ENCODE measurements at places on chromosomes 12 and 14.

- DNase-seq, result no peak
These were observed 120.1 kb downstream of the MDGA2 start for GRCh38 chr14:47555333-47555732.

DNA sequence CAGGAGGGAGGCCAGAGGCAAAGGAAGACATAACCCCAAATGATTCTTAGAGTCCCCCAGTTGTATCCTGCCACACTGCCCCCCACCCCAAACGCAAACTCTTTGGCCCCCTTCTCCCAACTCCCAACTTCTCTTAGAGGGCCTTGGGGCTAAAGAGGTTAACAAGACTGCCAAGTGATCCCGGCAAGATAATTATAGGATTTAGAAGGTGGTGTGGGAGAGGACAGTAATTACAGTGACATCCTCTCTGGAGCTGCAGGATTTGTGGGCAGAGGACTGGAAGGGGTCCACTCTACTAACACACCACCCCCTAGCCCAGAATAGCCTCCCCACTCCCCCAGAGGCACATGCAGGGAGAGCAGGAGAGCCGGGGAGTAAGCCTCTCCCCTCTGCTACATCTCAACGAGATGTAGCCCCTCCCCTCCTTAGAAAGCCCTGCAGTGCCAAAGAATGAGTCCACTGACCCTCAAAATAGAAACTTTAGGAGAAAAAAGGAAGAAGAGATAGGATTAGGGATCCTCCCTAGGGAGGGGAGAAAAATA lies 5.3 kb upstream of the GDF11 start:
- DNase-seq, result no peak

GRCh38 chr14:76984297-76984696 lies 44.2 kb downstream of the IRF2BPL start:
- DNase-seq, result no peak

DNA sequence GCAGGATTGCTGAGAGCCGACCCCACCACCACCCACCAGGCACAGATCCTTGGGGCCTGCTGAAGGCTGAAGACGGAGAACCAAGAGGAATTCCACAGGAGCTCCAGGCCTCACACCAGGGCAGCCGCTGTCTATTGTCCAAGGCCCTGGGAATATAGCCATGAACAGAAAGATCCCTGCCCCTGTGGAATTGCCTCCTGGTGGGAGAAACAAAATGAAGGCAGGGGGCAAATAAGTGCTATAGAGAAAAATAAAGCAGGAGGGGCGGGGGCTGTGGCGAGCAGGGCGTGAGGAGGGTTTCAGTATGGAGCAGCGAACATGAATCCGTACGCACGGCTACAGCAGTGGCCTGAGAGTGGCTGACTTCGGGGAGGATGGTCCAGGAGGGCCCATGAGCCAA lies 96.1 kb downstream of the EML1 start:
- no peak for DNase-seq

- no peak for DNase-seq
These were observed 559.9 kb upstream of the ATP2B1 start for GRCh38 chr12:90268574-90268973.

DNA sequence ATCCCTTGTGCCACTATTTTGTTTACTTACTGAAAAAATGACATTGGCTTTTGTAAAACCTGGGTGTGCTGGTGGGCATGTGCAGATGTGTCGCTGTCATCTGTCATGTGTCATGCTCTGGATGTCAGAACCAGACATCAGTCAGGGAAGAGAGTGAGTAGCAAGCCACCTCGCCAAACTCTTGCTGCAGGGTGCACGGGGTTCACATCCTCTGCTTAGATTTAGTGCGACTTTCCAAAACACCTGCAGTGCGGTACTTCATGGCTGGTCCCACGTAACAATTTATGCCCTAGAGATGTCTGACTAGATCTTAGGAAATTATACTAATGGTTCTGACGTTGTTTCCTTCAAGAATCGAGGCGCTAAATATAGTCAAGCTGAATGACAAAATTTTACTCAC lies 106.7 kb downstream of the CRADD start:
- no peak for DNase-seq

DNA sequence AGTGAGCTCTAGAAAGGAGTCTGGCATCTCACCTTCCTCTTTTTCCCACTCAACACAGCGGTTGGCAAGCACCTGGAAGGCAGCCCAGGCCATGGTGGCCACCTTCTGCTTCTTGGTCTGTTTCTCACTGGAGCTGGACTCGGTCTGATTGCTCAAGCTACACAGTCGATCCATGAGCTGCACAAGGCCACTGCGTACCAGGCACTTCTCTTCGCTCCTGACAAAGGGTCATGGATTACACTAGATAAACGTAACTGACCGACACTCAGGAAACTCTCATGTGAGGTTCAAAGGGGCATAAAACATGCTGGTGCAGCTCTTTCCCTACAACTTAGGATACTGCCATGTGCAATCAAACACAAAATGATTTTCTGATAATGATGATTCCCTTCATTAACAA lies 113.7 kb downstream of the TRAFD1 start:
- no peak for DNase-seq

DNA sequence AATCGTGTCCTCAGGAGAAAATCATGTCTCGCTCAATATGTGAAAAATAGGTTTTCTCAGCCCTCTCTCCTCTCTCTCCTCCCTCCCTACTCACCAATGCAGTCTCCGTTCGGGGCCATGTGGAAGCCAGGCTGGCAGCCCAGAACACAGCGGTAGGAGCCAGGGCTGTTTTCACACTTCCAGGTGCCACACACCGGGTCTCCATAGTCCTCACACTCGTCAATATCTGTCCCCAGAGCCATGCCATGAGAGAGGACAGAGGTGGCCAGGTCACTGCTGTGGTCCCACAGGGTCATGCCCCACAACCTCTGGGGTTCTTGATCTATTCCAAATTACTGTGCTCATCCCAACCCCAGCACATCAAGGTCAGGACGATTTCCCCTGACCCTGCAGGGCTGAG lies 13.5 kb downstream of the ISCA2 start:
- DNase-seq, result no peak

GRCh38 chr12:44611538-44611937 lies 264.6 kb downstream of the NELL2 start:
- DNase-seq, result no peak

GRCh38 chr12:57475271-57476161 lies 4.2 kb downstream of the ARHGAP9 start:
- no peak for DNase-seq

DNA sequence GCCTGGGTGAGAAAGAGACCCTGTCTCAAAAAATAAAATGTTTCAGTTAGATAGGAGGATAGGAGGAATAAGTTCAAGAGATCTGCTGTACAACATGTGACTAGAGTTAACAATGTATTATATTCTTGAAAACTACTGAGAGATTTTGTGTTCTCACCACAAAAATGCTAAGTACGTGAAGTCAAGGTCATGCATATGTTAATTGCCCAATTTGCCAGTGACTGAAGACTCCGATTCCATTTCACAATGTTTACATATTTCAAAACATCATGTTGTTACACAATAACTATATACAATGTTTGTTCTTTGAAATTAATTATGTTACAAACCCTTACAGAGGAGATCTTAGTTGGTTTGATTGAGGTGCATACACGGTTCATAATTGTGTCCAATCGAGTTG lies 52.1 kb downstream of the SLC15A4 start:
- no peak for DNase-seq

DNA sequence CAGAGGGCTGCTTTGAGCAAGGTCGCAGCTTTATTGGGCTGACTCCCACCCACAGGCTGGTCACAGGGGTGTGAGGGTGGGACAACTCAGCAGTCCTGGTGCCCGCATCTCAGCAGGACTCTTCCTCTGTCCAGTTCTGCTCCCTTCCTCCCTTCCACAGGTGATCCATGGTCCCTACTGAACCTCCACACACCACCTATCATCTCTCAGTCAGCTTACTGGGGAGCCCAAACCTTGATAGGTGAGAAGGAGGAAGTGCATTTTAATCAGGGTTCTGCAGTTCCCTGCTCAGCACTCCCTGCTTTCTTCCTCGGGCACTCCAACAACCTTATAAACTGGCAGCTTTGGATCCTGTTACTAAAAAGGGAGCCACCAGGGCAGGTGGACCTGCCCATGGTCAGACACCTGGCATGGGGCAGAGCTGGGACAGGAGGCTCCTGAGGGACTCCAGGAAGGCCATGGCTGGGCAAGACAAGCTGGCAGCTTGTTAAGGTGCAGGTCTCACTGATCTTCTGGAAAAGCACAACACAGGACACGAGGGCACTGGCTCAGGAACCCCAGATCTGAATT lies 664.6 kb downstream of the BCL11B start:
- no peak for DNase-seq

- DNase-seq, result no peak
These were observed 16.1 kb upstream of the LYZ start for GRCh38 chr12:69331909-69332684.

DNA sequence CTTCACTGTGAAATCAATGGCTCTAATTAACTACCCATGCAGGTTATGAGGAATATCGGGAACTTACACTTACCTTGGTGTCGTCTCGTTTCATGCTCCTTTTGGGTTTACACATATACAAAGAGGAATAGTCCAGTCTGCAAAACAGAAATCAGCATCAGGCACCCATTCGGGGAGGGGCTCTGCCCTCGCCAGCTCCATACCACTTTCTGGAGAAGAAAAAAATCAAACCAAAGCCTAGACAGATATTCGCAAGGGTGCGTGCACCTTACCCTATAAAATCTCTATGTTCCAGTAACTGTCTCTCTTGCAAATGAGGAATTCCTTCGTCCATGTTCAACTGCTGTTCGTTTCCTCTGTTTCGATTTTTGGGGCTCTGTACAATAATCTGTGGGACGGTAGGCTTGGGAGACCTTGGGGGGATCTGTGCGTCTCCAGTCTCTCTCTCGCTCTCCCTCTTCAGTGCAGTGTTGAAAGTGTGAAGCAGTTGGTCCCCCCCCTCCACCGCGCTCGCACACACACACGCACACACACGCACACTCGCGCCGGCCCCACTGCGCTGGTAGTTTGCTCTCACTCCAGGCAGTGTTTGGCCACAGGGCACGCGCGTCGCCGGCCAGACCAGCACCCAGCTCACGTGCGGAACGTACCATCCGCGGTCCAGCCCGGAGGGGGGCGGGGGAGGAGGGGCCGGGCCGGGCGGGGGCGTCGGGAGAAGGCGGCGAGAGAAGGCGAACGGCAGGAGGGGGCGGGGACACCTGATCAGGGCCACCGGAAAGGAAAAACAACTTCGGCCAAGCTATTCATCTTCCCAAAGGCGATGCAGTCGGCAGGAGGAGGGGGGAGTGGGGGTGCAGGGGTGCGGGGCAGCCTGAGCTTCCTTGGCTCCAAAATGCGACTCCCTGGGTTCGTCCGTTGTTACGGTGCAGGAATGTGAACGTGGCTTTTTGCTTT lies at the start of gene BHLHE41:
Gene BHLHE41, minus strand, starts transcription at position 592 of the 954 bp plus-strand sequence. Its CDS starts 258 bp downstream, at position 334.
- DNase-seq, result no peak

DNA sequence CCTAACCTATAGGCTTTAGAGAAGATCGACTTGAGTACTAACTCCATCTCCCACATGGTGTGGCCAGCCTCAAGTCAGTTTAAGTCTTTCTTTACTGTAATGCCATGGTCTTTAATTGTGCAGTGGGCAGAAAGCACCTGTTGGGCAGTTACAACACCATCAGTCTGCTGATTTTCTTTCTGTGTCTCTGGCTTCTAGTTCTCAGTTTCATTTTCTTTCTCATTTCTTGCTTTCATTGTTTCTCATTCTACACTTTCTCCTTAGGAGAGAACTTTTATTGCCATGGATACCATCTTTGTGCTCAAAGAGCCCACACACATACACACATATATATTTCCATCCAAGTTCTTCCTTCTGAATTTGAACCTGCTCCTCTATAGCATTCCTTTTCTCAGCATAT lies 96.1 kb upstream of the SLC16A7 start:
- DNase-seq, result no peak

DNA sequence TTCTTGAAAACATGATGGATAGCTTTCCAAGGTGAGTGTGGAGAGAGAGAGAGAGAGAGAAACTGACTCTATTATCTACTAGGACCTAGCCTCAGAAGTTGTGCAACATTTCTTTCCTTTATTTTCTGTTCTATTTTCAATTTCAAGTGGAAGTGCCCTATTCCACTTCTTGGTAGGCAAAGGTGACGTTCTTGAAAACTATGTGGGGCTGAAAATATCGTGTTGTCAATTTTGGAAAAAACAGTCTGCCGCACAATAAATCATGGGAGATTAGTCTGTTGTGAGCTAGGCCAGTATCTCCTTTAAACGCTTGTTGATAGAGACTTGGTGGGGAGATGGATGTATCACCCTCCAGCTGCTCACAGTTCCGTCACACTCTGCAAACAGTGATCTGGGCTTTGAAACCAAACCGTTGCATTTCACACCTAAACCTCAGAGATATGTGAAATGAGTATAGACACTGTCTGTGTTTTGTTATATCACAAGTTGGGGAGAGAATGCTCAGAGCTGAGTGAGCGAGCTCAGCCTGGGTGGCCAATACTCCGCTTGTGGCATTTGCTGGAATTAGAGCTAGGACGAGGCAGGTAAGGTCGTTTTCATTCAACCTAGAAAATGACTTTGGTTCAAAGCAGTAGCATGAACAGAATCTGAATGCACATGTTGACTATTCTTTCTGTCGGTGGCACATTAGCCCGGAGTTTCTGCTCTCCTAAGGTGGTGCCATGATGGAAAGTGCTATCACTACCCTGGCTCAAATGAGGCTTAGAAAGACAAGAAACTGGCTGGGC lies 75.1 kb upstream of the ST8SIA1 start:
- no peak for DNase-seq

DNA sequence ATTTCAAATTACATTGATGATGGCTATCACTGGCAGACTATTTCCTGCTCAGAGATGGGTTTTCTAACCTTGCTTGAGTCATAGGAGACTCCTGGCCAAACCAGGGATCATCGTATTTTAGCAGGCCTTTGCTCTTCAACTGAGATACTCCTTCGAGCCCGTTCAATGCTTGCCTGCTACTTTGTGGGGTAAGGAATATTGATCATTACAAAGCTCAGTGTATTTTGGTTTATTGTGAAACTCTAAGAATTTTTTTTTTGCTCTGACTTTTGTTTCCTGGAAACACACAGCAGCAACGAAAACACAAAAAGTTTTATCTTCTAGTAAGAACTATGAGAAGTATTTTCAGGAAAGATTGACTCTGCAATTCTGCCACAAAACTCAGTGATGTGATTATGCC lies 4.1 kb downstream of the GPRC5D start:
- DNase-seq, result no peak

DNA sequence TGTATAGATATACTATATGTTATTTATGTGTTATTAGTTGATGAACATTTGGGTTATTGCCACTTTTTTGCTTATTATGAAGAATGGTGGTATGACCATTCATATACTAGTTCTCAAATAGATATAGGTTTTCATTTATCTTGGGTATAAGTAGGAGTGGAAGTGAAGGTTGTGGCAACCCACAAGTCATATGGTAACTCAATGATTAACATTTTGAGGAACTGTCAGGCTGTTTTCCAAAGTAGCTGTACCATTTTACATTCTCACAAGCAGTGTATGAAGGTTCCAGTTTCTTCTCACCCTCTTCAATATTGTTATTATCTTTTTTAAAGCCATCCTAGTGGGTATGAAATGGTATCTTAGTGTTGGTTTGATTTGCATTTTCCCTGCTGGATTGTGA lies 19.0 kb upstream of the MSRB3 start:
- no peak for DNase-seq

DNA sequence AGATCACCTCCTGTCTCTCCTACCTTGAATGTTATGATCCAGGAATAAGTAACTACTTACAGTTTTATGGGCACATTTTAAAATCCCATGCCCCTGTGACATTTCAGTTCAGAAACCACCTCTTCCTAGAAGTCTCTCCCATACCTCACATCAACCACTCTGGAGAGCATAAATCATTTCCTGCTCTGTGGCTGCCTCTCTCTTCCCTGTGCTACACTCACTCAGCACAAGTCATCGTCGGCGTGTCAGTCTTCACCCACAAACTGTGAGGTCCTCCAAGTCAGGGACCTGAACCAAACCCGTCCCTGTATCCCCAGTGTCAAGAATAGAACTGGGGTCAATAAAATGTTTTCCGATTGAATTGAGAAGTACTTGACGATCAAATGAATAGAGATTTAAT lies 863.3 kb downstream of the BCL11B start:
- DNase-seq, result no peak

All from NCI-H2029 treated with DMSO at 0.1 percent for 48 hours (cell line).